ENCODE measurements at places on chromosomes 11 and 22.

DNA sequence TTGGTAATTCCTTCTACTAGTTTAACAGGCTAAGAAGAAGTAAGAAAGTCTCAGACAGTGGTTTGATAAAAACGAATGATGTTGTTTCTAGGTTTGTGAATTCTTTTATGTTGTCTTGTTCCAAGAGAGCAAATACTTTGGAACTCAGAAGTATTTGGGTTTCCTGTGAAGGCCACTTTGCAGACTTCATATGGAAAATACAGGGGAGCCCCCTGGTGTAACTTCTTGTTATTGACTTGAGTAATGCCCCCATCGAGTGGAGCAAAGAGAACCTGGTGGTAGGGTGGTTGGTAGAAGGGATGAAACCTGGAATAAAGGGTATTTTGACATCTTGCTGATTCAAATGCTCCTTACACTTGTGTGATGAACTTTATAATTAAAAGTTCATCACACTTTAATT lies 40.0 kb upstream of the PTH start:
- DNase-seq: no peak

DNA sequence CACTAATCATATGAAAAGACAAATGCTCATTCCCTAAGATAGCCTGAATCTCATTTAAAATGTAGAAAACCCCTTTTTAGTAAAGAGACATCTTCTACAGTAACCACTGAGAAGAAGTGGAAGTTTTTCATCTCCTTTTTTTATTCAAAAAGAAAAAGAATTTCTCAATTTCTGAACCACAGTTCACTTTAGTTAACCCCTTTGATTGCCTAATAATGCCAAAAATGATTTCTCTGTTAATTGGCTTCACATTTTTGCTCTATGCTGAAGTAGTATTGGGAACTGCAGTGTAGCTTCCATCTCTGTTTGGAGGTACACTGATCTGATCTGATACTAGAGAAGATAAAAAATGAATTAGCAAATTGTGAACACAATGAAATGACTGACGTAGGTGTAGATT lies 58.3 kb downstream of the CD44 start:
- DNase-seq: no peak

DNA sequence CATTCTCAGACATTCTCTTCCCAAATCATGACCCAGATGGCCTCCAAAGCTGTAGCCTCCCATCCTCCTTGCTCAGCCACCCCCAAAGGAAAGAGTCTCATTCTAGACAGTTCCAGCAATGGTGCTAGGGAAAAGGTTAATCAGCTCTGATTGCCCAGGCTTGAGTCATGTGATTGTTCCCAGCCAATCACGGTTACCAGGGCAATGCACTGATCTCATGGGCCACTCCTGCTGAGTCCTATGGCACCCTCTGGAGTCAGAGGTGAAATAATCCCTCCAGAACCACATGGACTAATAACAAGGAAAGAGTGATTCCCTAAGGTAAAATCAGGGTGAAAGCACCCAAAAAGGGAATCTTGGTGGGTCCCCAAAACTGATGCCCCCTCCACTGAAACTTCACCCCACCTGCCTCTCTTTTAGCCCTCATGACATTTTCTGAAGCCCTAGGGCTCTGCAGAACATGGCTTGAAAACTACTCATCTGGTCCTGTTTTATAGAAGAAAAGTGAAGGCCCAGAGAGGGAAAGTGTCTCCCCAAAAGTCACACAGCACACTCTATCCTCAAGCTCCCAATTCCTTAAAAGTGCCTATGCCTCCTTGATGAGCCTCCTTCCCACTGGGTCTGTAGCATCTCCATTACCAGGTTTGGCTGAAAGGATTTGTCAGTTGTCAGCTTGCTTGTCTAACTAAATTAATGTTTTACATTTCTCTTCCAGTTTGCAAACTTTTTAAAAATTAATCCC lies 203.7 kb downstream of the MN1 start:
- no peak for DNase-seq

DNA sequence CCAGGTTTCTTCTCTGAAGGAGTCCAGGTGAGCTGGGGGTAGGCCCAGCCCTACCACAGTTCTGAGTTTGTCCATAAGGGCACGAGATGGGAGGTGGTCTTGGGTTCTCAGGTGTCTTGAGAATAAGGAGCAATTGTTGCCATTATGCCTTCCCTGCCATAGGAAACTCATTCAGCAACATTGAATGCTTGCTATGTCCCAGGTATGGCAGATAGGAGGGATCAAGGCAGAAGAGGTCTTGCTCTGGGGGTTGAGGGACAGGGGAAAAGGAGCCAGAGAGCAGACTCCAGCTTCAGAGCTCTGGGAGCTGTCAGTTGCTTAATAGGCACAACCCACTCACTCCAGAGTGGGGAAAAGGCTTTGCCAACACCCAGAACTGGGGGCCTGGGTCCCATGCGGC lies 4.3 kb downstream of the SELENOM start:
- no peak for DNase-seq

GRCh38 chr22:18997925-18998315 lies 61.8 kb upstream of the PRODH start:
- no peak for DNase-seq

DNA sequence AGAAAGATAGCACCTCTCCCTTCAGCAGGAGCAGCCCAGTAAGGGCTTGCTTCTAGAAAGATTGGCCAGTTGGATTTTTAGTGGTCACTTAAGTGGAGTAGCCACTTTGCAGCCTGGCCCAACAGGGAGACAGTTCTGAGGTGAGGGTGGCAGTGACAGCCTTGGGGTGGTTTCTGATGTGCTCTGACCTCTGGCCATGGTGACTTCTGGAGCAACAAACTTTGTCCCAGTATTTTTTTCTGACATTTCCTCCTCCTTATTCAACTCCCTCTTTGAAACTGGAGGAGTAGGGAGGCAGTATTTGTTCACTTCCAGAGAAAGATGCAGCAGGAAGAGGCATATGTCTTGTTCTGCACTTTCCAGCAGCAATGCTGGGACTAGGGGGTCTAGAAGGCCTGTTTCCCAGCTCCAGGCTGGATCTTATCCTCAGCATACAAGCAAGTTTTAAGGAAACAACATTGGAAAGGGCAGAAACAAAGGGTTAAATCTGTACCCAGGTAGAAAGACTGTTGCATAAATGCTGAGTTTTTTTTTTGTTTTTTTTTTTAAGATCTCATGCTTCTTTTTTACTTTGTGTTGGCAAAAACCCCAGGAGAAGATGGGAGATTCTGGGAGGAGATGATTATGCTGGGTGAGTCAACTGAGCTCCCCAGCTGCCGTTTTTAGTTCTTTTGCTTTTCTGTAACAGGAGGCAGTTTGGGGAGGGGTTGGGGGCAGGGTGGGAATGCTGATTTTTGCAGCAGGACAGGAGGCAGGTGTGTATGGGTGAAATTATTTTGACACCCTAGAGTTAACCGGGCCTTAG lies 37.2 kb downstream of the RCOR2 start:
- peak; percentile 42 for DNase-seq

GRCh38 chr22:17233348-17234043 lies 14.3 kb upstream of the ADA2 start:
- no peak for DNase-seq

GRCh38 chr11:134228625-134229024 lies 4.2 kb downstream of the VPS26B start:
- DNase-seq: peak; percentile 47

DNA sequence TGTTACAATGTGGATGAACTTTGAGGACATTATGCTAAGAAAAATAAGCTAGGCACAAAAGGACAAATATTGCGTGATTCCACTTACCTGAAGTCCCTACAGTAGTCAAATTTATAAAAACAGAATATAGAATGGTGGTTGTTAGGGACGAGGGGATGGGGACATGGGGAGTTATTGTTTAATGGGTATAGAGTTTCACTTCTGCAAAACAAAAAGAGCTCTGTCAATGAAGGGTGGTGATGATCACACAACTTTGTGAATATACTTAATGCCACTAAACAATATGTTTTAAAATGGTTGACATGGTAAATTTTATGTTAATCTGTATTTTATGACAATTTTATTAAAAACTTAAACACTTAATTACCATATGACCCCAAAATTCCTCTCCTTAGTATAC lies 26.1 kb downstream of the INTS4 start:
- no peak for DNase-seq

- no peak for DNase-seq
Observed at GRCh38 chr11:65919573-65920371, 546 bp downstream of the DRAP1 start.

DNA sequence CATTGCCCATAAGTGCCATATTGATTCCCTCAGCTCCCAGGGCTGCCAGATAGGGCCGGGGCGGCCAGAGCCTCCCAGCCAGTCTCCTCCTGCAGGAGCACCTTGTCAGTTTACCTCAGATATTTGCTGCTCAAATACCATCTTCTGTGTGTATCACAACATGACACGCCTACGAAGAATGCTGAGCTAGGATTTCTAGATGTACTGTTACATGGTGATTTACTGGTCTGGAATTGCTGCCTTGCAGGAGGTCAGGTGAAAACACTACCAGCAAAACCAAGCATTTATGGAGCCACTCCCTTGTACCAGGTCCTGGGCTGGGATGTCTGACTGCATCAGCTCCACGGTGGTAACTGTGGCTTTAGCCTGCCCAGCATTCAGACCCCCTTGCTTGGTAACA lies 11.8 kb downstream of the MICAL3 start:
- no peak for DNase-seq

- DNase-seq: no peak
Observed at GRCh38 chr11:10900681-10901415, 43.0 kb upstream of the ZBED5 start.

GRCh38 chr22:22907551-22908494 lies 20.2 kb downstream of the IGLL5 start:
- no peak for DNase-seq

DNA sequence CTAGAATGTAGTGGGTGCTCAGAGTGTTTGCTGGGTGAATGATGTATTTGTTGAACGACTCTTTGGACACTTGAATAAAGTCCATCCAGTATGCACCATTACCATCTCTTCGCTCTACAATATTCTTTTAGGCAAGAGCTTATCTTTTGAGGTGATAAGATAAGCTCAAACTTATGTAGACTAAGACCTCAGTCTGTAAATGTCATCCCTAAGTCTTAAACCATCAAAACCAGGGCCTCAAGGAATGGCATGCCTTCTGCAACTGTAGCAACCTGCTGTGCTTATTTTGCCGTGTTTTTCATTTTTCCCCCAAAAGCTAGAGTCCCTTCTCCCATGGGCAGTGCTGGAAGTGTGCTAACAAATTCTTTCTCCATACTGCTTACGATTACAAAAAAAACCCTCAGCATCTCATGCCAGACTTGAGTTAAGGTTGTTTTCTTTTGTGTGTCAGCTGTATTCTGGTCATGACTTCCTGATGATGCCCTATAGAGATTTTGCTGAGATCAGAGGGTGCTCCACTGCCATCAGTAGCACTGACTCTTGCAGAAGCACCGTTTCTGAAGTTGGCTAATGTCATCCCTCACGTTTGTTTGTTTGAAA lies 27.8 kb downstream of the LIMK2 start:
- no peak for DNase-seq

DNA sequence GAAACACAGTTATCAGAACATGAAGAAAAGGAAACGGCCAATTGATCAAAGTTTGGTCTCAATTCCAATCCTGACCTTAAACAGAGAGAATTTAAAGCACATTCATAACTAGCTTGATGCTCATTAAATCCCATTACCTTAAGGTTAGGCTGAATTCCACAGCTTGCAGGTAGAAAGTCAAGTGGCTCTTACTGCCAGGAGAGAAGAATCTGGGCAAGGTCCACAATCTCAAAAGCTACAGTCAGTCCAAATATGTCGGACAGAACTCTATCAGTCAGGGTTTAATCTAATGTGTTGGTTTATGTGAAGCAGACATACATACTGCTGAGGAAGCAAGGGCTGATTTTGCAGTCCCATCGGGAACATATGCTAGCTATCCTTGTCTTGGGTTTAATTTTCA lies 348.8 kb downstream of the SOX6 start:
- DNase-seq: no peak

GRCh38 chr11:97445561-97445960 lies 1055.7 kb downstream of the JRKL start:
- no peak for DNase-seq

- DNase-seq: no peak
Observed at GRCh38 chr22:27785831-27786230, 15.7 kb downstream of the MN1 start.

- no peak for DNase-seq
Observed at GRCh38 chr11:38226684-38227083, 1628.6 kb upstream of the RAG2 start.

DNA sequence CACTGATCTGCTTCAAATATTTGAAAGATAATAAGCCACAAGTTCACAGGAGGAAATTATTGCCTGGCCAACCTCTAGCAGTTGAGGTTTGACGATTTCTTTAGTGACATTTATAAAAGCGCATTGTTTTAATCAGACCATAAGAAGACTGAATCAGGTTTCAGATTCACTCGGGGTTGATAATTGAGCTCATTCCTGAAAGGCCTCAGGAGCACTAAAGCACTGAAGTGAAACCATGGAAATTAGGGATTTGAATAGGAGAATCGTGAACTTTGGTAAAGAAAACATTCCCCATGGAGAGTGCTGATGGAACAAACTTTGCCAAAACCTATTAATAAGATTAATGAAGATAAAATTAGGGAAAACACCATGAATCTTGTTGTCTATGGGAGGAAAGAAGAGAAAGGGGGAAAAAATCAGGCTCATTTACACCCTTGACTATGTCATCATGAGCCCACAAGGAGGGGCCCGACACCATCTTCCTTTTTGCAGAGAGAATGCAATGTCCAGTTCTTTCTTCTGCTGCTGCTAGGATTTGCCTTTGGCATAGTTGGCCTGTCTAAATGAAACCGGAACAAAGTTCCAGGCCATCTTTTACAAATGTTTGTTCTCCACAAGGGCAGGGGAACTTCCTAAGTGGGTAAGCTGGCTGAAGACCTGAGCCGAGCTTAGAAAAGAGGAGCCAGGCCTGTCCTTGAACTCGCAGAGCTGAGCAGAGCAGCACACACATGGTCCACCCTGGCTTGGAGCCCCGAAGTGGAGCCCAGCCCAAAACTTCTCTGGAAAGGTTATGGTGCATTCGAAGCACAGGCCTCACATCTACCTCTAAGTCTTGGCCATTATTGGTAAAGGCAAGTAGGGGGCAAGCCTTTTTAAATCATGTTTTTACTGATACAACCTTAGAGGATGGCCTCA lies 56.1 kb upstream of the EIF3M start:
- DNase-seq: no peak
